ENCODE measurements at places on chromosomes 16 and 17. TPM values are rescaled to one million over a fixed set of nuclear protein-coding genes. Genes with fewer than 3 reads are reported as not detected.

The TM4SF5 gene
- total RNA-seq, result not detected

The CXCL16 gene
- total RNA-seq, result 3.9 TPM

The KREMEN2 gene
- not detected for total RNA-seq

The PPP1R1B gene
- total RNA-seq, result 0.89 TPM

The NHLRC4 gene
- total RNA-seq, result 0.57 TPM

The CCL17 gene
- not detected for total RNA-seq

The ANKS3 gene
- total RNA-seq, result 9.1 TPM

The MC1R gene
- total RNA-seq, result 1.5 TPM

The SLC22A31 gene
- total RNA-seq, result not detected

The NSF gene
- 26.8 TPM for total RNA-seq

The HBA2 gene
- 86.1 TPM for total RNA-seq

The CCL7 gene
- not detected for total RNA-seq

The GPR142 gene
- not detected for total RNA-seq

The SOX15 gene
- total RNA-seq, result 0.89 TPM

DNA sequence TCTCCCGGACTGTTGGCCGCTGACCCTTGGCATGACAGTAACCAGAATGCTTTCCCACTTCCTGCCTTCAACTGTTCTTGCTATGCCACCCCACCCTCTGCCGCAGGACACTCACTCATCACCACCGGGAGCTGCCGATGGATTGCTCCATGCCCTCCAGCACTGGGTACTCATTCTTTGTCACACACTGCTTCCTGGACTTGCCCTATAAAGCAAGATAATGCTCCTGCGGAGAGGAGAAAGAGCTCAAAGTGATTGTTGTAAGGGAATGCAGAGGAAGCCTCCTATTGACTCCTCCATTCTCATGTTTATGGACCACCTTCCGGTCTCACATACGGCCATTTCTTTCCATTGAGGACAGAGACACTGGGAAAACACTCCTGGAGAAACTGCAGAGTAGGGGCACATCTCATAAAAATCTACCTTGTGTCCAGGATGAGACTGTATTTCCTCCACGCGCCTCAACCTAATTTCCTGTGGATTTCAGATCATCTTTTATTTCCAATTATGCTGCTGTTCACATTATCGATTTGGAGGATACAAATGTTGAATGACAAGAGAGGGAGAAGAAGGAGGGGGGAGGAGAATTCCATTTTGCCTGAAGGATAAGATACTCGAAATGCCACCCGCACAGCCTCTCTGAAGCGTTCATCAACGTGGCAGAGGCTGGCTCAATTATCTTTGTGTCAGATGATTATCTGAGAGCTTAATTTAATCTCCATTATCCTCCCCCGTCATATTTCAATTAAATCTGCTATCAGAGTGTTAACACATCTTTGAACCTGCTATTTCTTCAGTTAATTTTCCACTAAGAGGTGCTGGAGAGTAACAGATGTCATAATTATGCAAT, 486.1 kb upstream of the SALL1 start:
- no peak for DNase-seq

DNA sequence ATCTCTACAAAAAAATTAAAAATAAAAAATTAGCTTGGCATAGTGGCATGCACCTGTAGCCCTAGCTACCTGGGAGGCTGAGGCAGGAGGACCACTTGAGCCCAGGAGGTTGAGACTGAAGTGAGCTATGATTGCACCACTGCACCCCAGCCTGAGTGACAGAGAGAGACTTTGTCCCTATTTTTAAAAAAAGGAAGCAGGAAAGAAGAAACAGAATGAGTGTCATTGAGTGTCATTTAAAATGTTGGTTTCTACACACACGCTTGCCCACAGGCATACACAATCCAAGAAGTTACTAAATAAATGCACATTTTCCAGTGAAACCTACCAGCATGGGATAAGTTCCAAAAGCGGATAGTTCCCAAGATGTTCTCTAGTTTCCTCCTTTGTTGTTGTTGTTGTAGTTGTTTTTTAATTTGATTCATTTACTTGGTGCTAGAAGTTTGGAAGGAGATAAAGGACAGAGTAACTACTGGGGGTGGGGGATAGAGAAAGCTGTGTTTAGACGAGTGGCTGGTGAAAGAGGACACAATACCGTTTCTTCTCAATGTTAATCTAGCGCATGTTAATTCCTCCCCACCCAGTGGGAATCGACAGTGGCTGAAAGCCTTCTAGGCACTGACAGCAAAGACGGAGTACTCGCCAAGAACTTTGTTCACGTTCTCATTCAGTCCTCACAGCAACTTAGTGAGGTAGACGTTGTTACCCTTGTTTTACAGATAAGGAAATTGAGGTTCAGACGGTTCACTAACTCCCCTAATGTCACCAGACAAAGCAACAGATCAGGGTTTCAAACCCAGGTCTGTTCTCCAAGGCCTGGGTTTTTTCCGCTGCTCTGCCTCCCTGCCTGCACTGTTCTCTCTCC, 17.3 kb downstream of the MRPS23 start:
- no peak for DNase-seq

DNA sequence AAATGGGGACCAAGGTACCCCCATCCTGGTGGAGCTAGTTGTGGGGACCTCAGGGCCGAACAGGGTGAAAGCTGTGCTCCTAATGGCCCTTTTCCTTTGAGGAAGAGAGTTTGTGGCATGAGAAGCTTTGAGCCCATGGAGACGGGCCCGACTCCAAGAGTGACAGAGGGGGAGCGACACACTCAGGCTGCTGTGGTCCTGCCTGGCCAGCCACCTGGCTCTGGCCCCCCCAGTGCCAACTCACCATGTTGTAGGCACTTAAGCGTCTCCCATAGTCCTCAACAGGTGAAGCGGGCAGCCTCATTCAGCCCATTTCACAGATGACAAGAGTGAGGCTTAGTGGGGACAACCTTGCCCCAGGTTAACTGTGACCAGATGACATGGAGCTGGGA, 1.6 kb downstream of the IL21R start:
- no peak for DNase-seq

DNA sequence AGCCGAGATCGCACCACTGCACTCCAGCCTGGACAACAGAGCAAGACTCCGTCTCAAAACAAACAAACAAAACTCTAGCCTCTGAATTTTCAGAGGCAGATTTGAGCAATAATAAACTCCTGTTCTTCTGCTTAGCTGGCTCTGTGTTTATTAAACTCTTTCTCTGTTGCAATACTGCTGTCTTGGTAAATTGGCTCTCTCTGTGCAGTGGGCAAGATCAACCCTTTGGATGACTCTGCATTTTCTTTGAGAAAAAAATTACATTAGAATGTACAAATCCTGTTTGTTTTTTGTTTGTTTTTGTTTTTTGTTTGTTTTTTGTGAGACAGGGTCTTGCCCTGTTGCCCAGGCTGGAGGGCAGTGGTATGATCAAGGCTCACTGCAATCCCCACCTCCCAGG, 75.8 kb upstream of the RPH3AL start:
- DNase-seq, result no peak

GRCh38 chr17:10087355-10087754, 111.1 kb downstream of the GAS7 start:
- DNase-seq, result no peak

DNA sequence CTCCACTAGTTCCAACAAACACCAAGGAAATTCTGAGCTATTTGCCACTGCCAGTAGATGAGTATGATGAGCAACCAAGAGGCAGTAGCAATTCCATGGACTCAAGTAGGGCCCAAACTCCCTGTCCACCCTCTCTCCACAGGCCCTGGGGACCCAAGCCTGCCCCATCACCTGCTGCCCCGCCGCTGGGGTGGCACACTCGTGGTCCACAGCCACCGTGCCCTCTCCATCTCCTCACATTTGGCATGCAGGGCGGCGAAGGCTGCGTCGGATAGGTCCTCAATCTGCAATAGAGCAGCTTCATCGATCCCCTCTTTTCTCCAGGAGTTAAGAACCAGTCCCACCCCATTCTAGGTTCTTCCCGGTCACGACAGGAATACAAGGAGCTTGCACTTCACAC, 33.9 kb downstream of the STH start:
- DNase-seq, result no peak

DNA sequence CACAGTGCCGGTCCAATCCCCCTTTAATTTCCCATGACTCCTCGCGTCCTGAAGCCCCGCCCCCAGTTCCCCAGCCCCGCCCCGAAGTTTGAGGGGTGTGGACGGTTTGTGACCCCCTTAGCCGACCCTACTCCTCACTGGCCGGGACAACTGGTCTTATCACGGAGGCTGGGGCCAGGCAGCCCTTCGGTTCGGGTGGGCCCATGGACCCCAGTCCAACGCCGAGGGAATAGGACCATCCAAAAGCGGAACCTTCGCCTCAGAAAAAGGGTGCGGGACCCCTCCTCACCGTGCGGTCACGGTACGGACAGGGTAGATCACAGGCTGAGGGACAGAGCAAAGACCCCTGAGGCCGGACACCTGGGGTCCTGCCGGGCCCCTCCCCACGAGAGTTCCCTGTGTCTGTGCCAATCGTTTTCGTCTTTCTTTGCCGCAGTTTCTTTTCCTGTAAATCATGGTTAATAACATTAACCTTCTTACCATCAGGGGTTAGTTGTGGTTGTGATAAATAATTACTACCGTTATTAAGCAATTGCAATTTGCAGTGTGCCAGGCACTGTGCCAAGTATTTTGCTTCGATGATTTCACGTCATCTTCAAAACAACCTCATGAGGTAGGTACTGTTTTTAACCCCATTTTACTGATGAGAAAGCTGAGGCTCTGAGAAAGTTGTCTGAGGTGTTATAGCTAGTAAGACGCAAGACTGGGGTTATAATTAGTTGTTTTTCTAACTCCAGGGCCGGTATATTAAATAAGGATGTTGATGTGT, 543 bp downstream of the TMUB2 start:
- peak; percentile 86 for DNase-seq

GRCh38 chr16:11183035-11183812, 72.8 kb downstream of the SOCS1 start:
- DNase-seq, result no peak

- no peak for DNase-seq
Measured at GRCh38 chr17:77933777-77934398, 24.6 kb upstream of the TNRC6C start.

- no peak for DNase-seq
Measured at GRCh38 chr16:1032607-1033006, 39.9 kb upstream of the SSTR5 start.

GRCh38 chr17:75475851-75476250, 19.4 kb downstream of the TMEM94 start:
- no peak for DNase-seq

GRCh38 chr17:12812877-12813276, 23.6 kb downstream of the ARHGAP44 start:
- no peak for DNase-seq

- no peak for DNase-seq
Measured at GRCh38 chr17:35170968-35171771, 23.0 kb downstream of the SLC35G3 start.

DNA sequence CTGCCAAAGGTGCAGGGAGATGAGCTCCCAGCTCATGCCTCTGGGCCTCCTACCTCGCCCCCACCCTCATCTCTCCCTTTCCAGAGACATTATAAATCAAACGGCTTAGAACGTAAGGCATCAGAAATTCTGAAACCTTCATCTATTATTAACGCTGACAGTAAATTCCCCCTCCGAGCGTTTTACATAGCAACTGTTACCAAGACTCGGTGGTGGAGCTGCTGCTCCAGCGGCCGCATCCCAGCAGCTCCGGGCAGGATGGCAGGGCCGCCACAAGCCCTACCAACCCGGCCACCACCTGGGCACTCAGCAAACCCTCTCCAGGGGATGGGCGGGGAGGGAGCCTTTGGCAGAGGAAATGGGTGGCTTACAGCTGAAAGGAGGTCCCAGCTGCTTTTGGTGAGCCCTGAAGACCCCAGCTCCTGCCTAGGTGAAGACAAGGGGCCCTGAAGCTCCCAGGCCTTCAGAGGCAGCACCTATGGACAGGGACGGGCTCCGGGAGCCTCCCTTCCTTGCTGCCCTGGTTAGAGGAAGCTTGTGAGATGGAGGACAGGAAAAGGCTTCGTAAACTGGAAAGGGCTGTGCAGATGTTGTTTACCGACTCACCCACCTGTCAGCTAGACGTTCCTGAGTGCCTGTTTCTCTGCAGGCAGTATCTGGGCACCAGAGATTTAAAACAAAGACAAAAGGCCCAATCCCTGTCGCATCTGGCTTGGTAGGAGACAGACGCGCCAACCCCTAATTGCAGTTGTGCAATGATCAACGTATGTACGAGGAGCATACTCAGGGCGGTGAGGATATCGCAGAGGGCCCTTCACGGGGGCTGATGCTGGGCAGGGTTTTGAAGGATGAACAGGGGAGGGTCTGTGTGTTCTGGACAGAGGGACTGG, 76.9 kb downstream of the RAI1 start:
- no peak for DNase-seq

DNA sequence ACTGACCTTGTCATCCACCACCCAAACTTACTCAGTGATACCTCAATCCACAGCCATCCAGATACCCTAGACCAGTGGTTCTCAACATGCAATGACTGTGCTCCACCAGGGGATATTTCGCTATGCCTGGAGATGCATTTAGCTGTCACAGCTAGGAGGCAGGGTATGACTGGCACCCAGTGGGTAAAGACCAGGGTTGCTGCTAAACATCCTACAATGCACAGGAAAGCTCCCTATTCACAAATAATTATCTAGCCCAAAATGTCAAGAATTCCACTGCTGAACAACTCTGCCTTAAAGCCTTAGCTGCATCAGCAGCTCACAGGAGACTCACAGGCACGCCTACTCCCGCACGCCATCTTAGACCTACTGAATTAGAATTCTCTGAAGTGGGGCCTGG, 212.6 kb downstream of the GRIN2A start:
- DNase-seq, result no peak

DNA sequence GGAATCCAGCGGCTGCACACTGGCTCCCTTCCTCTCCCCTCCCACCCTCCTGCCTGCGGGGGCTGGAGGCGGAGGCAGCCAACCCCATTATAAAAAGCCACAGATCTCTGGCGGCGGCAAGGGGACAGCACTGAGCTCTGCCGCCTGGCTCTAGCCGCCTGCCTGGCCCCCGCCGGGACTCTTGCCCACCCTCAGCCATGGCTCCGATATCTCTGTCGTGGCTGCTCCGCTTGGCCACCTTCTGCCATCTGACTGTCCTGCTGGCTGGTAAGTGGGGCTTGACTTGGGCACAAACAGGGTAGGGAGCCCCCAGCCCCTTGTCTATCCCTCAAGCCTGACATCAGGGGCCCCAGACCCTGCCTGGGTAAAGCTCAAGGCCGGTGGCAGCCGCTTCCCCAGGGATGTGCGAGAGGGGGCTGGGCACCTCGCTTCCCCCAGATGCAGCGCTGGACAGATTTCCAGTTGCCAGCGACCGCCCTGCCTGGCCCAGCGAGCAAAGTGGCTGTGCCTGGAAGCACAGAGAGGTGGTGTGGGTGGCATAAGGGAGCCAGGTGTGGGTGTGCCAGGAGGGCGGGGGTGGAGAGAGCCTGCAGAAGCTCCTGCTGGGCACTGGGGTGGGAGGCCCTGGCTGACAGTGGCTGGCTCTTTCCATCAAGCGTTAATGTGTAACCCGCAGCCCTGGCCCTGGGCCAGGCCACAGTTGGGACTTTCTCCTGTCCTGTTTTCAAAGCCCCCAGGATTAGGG, at the start of gene CX3CL1:
CX3CL1 (plus strand) TSS at position 119 of the 745 bp plus-strand sequence; CDS start at position 198, 79 bp downstream.
- DNase-seq, result no peak
